PC-3 (cell line): ENCODE measurements at places on chromosomes 3 and 15. TPM values are rescaled to one million over a fixed set of nuclear protein-coding genes. Genes with fewer than 3 reads are reported as not detected.

The AP3B2 gene
- total RNA-seq, result 0.47 TPM in 1 of 2 replicates, not detected in the other

The SLCO3A1 gene
- total RNA-seq, result 0.07 and 0.35 TPM in 2 replicates

The GPR87 gene
- total RNA-seq, result 13.3 and 14.5 TPM in 2 replicates

The ZPLD1 gene
- total RNA-seq, result 0.15 TPM in 1 of 2 replicates, not detected in the other

The CKMT1B gene
- total RNA-seq, result 6.1 and 8.7 TPM in 2 replicates

The SLC9A9 gene
- total RNA-seq, result 0.07 TPM in 1 of 2 replicates, not detected in the other

The GP5 gene
- not detected in 2 replicates for total RNA-seq

The FAM174B gene
- total RNA-seq, result 9.6 and 14.2 TPM in 2 replicates

The ECE2 gene
- not detected in 2 replicates for total RNA-seq

The MSL2 gene
- 7.9 and 22.2 TPM in 2 replicates for total RNA-seq

The OSTN gene
- total RNA-seq, result 0.35 and 1.8 TPM in 2 replicates

The NOX5 gene
- total RNA-seq, result 237 and 339 TPM in 2 replicates

The ITIH3 gene
- not detected in 2 replicates for total RNA-seq

The STRA6 gene
- total RNA-seq, result 0.29 and 5.8 TPM in 2 replicates

The NT5DC2 gene
- 229 and 263 TPM in 2 replicates for total RNA-seq

The TNFSF10 gene
- 0.58 and 1.2 TPM in 2 replicates for total RNA-seq

The ZCWPW2 gene
- total RNA-seq, result not detected in 2 replicates

The IRAK2 gene
- 4.7 and 5.5 TPM in 2 replicates for total RNA-seq

The CCDC71 gene
- 19.4 and 27.7 TPM in 2 replicates for total RNA-seq

The RBPMS2 gene
- not detected in 2 replicates for total RNA-seq

The ATP2B2 gene
- total RNA-seq, result not detected in 2 replicates

The CCR3 gene
- total RNA-seq, result 0.22 TPM in 1 of 2 replicates, not detected in the other

The BNC1 gene
- 0.92 and 2.4 TPM in 2 replicates for total RNA-seq

The ZNF860 gene
- 7.9 and 10.5 TPM in 2 replicates for total RNA-seq

The LTK gene
- 0.07 and 0.29 TPM in 2 replicates for total RNA-seq

The ROBO1 gene
- total RNA-seq, result 35.5 and 46.2 TPM in 2 replicates

The PAK6 gene
- total RNA-seq, result 30.4 TPM in 2 replicates

The CACNA2D3 gene
- total RNA-seq, result not detected in 2 replicates

The CPNE9 gene
- total RNA-seq, result 0.07 TPM in 1 of 2 replicates, not detected in the other

The GOLGA6L10 gene
- 1.1 TPM in 1 of 2 replicates, not detected in the other for total RNA-seq

The ANKUB1 gene
- not detected in 2 replicates for total RNA-seq

The AGBL1 gene
- total RNA-seq, result not detected in 2 replicates

The ADAMTS7 gene
- total RNA-seq, result 4.2 and 5.2 TPM in 2 replicates

The GHSR gene
- not detected in 2 replicates for total RNA-seq

The C2CD4A gene
- total RNA-seq, result 0.11 and 0.52 TPM in 2 replicates

The CLDN16 gene
- not detected in 2 replicates for total RNA-seq

The SLC28A2 gene
- not detected in 2 replicates for total RNA-seq

The C3orf49 gene
- not detected in 2 replicates for total RNA-seq

The DNAH1 gene
- total RNA-seq, result 2.2 and 3.3 TPM in 2 replicates

The MELTF gene
- 40.6 and 46.8 TPM in 2 replicates for total RNA-seq

The MESP2 gene
- 1.1 and 1.3 TPM in 2 replicates for total RNA-seq

The TERC gene
- total RNA-seq, result 544 and 737 TPM in 2 replicates

The DOCK3 gene
- total RNA-seq, result under 0.01 and 0.15 TPM in 2 replicates

The CLRN1 gene
- total RNA-seq, result not detected in 2 replicates
